T-helper 9 cell (primary cell): ENCODE measurements at places on chromosomes 3 and 15.

DNA sequence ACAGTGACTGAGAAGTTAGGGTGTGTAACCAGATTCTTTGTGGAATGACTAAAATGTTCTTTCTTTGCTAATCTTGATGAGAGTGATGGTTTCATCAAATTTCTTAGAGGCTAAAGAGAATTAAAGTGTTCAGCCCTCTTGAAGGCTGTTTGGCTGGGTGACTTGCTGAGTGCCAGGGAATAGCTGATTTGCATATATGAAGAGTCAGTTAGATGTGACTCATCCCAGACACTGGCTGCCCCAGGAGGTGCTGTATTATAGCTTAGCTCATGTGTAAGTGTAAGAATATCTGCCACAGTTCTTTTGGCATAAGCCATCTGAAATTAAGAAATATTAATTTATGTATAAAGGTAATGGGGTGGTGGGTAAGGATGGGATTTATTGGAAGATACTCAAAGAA is 535.1 kb downstream of the NLGN1 start:
- DNase-seq = no peak

DNA sequence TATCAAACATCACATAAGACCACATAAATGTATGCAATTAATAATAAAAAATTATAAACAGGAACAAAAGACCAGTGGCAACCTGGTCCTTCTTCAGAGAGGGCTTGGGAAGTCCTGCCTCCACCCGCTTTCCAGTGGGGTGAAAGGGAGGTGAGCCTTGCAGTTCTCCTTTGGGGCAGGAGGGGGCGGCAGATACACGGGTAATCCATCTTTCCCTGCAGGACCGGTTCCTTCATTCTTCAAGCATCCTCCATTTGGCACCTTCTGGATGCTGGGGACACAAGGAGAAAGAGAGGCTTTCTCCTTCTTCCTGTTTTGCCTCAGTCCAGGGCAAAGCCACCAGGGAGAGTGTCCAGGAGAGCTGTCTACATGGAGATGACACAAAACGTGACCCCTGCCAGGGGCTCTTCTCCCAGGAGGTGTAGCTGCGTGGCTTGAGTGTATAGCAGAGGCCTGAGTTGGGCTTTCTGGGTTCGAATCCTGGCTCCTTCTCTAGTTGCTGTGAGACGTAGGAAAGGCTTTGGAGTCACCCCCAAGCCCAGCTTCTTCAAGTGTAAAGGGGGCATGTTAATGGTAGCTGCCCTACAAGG is 23.2 kb downstream of the RPLP1 start:
- peak; percentile 77 for DNase-seq

GRCh38 chr15:70266412-70267121 is 168.8 kb upstream of the TLE3 start:
- no peak for DNase-seq

- DNase-seq = no peak
These were observed 29.9 kb downstream of the CDAN1 start for GRCh38 chr15:42707068-42707467.

DNA sequence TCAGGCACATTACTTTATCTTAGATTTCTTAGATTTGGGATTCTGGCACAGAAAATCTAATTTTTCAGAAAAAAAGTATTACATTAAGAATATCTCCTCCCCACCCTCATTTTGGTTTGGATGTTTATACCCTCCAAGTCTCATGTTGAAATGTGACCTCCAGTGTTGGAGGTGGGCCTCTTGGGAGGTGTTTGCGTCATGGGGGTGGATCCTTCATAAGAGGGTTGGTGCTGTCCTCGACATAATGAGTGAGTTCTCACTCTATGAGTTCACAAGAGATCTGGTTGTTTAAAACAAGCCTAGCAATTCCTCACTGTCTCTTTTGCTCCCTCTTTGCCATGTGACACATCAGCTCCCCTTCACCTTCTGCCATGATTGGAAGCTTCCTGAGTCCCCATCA is 45.6 kb upstream of the WWTR1 start:
- DNase-seq = no peak

- DNase-seq = no peak
These were observed 222.8 kb downstream of the ADAMTS9 start for GRCh38 chr3:64464955-64465354.

DNA sequence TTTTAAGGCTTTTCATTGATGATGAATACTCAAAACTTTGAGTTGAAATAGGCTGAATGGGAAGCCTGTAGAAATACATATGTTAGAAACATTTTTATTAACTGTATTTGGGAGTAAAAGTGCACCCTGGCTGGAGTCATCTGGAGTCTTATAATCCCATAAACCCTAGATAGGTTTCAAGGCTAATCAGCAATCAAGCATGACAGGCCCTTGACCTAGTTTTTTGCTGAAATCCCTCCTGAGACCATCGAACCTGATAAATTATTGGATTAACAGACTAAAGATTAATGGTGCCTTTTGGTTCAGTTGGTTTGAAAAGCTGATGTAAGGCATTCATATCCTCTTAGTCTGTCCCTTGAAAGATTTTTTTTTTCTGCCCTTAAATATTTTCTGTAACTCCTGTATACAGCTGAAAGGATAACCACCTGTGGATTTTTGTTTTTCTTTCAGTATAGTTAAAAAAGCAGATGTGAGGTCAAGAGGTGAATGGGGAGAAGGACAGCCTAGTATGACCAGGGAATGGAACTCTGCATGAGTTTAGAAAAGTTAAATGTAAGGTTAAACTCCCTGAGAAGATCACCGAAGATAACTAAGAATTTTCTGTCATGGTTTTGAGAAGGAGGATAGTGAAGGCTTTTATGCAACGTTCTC is 69.4 kb upstream of the STXBP5L start:
- DNase-seq = no peak

DNA sequence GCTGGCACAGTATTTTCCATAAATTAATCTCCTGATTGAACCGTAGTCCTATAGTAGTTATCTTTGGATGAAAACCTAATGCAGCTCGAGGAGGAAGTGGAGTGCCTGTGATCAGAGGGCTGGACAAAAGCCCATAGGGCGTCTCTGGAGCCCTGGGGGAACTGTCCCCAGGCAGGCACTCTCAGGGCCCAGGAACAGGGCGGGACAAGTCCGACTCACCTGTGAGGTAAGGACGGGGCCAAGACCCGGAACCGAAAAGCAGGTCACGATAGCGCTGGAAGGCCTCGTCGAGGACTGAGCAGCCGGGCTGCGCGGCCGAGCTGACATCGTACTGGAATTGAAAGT is 341 bp downstream of the HEXA start:
- DNase-seq = no peak

DNA sequence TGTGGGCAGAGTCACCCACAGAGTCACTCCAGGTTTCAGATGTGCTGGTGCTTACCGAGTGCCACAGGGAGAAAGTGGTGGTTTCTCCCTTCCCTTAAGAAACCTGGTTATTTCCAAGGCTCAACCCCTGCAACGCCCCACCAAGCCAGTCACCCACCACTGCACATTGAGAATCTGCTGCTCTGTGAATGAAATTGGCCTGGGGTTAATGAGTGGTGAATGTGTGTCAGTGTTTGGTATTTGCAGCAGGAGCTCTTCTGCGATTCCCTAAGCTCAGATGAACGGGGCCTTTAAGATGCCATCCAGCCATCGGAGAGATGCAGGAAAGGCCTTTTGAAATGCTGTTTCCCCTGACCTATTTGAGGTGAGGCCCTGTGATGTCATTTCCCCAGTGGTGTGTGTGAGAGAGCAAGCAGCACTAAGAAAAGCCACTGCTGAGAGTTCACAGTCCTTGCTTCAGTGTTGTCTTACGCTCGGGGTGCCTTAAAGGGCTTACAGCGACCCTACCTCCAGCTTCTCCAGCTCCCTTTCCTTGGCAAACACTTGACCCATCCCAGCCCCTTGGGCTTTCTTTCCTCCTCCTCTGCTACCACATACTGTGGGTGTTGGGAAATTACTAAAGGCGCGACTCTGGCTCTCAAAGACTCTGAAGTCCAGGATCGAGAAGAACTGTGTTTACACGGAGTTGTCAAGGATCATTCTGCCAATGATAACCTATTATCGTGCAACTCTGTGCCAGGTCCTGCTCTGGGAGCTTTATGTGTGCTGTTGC is 68.9 kb downstream of the SMAD3 start:
- peak; percentile 54 for DNase-seq

- DNase-seq = no peak
These were observed 5.3 kb downstream of the ZNF710 start for GRCh38 chr15:90006217-90007075.

GRCh38 chr3:25448750-25449692 is 21.0 kb downstream of the RARB start:
- no peak for DNase-seq

GRCh38 chr3:41753651-41754050 is 208.3 kb downstream of the ULK4 start:
- DNase-seq = no peak

GRCh38 chr15:74373731-74374647 is 6.5 kb upstream of the CYP11A1 start:
- peak; percentile 94 for DNase-seq

DNA sequence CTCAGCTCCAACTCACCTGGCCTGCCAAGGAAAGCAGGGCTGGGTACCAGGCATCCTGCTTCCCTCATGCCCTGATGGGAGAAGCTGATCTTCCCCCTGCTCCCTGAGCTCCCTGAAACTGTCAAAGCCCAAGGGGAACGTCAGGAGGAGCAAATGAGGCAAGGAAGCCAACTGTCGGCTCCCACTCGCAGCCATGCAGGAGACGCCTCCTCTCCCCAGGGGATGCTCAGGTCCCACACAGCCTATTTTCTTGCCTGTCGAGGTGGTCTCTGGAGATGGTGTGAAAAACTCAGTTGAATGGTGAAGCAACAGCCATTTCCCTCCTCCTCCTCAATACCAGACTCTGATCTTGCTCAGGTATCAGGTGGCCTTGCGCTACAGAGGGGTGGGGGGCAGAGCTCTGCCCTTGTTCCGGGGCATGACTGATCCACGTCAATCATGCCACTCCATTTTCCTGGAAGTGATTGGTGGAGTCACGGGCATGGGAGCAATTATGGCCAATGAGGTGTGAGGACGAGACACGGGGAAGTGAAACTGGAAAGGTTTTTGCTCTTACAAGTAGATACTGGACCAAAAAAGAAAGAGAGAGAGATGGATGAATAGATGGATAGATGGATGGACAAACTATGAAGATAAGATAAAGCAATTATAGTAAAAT is 58.2 kb downstream of the SLC6A1 start:
- no peak for DNase-seq

DNA sequence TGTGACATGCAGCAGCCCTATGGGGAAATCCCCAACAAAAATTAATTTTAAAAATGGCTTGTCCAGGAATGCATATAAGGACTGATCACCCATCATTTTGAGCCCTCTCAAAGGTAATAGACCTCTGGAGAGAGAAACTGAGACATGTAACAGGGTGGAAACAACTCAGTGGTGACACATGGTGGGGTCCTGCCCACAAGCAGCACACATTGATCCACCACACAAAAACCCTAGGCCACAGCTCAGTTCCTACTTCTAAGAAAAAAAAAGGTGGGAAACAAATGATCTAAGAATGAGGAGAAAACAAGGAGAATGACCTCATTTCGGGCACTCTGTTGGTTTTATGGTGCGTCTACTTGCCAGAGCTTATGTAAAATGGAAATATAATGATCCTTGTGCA is 1.9 kb upstream of the SLC41A3 start:
- DNase-seq = no peak

GRCh38 chr3:107855710-107856109 is 235.1 kb downstream of the CD47 start:
- no peak for DNase-seq
